ENCODE measurements at places on chromosomes 11 and 22. TPM values are rescaled to one million over a fixed set of nuclear protein-coding genes. Genes with fewer than 3 reads are reported as not detected.

DNA sequence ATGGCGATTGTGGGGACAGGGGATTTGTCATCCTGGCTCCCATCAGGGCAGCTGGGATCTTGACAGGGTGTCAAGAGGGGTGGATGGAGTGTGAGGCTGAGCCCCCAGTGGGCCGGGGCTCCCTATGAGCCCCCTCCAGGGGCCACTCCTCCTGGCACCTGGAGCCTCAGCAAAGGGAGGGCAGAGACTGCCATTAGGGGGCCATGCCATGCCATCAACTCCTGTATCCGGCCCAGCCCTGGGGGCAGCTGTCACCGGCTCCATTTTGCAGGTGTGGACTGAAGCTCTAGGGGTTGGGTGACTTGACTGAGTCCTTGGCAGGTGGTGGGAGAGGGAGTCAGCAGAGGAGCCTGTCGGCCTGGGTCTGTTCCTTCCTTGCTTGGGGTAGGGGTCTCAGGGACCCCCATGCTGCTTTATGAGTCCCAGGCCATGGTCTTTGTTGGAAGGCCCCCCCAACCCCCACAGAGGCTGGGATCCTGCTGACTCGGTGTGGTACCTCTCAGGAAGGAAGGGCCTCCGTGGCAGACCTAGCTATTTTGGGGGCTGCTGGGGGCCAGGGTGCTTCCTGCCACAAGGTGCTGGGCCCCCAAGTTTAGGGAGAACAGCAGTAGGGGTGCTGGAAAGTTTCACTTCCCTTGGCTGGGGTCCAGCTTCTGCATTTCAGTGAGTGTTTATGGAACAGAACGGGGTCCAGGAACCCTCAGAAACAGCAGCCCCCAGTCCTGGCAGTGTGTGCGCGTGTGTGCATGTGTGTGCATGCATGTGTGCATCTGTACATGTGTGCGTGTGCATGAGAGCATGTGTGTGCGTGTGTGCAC lies 1.5 kb downstream of the ACY3 start:
- DNase-seq = no peak

Gene CDHR5
- not detected for total RNA-seq

Gene KDM2A
- total RNA-seq = 37.6 TPM

DNA sequence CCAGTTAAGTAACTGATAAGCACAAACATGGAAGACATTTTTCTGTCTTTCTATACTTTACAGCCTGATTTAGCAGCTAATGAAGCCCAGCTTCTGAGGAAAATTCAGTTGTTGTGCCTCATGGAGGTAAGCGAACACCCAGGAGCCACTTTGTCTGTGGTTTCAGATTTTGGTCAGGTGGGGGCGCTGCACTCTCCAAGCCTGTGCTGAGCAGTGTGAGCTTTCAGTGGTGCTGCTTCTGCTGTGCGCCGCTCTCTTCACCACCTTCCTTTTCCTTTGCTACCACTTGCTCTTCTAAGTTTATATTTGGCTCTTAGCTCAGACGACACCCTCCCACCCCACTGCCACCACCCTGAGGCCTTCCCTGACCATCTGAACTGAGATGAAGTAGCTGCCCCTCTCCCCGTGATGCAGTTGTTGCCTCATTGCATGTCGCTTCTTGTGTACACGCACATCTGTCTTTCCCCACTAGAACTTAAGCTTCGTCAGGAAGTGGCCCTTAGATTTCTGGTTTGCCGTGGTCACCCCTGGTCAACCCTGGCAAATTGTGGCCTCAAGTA lies 14.0 kb downstream of the PSMD13 start:
- DNase-seq = peak; percentile 57

Gene UPK3A
- not detected for total RNA-seq

- no peak for DNase-seq
Observed at GRCh38 chr22:33757041-33757801, 163.1 kb downstream of the LARGE1 start.

Gene USP2
- total RNA-seq = 135 TPM
